Hematopoietic multipotent progenitor cell treated with erythropoietin and hydrocortisone succinate and interleukin-3 and kit ligand, for 15 days (in vitro differentiated cells): ENCODE measurements at places on chromosomes 6 and 20.

DNA sequence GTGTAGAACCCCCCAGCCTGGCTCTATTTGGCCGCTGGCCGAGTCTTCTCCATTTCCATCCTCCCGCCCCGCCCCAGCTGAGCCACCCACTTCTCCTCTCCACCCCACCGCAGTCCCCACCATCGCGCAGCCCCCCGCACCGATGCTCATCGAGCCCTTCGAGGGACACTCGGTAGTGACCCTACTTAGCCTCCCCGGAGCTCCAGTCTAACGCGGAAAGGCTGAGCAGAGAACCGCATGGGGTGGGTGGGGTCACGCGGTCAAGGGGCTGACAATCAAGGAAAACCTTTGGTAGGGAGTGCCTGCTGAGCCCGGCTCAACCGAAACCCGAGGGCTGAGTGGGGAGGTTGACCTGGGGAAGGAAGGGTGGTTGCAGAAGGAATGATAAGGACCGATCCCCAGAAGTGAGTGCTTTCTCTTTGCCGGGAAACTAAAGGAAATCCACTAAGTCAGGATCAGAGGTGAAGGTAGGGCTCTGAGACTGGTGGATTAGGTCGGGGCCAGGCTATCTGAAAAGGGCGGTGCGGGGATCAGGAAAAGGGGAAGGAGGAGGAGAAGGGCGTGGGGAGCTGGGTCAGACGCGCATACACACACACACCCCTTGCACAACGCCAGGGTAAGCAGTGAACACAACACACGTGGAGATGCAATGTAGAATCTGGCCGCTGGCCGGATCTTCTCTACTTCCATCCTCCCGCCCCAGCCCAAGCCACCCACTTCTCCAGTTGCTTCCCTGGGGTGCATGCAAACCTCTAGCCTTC lies 49.8 kb downstream of the CPXM1 start:
- no peak for DNase-seq

DNA sequence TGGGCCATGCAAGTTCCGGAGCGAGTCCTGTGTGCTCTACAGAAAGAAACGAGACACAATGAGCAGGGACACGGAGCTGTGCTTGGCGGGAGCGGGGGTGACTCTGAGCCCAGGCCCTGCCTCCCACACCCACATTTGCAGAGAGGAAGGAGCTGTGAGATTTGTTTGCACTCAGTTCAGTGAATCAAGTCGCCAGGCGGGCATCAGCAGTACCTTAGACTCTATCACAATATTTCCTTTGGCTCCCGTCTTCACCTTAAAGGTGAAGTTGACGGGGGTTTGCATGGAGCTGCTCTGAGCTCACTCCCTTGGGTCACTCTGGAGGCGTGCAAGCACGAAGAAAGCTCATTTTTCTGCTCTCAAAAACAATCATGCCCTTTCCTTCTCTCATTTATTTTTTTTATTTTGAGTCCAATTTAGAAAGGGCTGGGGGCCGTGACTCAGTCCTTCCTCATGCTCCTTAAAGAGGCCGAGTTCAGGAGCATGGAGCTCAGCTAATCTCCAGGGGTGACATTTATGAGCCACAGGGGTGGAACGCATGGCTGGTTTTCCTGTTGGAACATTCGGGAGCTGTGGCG lies 188.2 kb downstream of the NFATC2 start:
- no peak for DNase-seq

- DNase-seq: no peak
Measured at GRCh38 chr20:56391596-56392131, 351 bp downstream of the AURKA start.

DNA sequence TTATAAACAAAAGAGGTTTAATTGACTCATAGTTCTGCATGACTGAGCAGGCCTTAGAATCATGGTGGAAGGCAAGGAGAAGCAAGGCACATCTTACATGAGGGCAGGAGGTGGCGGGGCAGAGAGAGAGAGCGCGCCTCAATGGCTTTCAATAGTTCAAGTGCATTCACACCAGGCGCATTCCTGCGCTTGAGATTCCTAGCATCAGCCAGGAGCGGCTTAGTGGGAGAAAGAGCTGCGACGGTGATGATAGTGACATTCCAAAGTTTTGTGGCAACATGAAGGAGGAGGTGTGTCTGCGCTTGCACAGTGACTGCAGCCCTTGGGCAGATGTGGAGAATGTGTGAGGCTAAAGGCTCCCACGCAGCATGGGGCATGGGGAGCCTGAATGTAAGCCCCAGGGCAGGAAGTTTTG lies 25.0 kb upstream of the EMILIN3 start:
- DNase-seq: no peak

- no peak for DNase-seq
Measured at GRCh38 chr20:57870597-57871236, 160.9 kb upstream of the PMEPA1 start.

- DNase-seq: no peak
Measured at GRCh38 chr6:17725083-17725482, 18.4 kb upstream of the NUP153 start.

DNA sequence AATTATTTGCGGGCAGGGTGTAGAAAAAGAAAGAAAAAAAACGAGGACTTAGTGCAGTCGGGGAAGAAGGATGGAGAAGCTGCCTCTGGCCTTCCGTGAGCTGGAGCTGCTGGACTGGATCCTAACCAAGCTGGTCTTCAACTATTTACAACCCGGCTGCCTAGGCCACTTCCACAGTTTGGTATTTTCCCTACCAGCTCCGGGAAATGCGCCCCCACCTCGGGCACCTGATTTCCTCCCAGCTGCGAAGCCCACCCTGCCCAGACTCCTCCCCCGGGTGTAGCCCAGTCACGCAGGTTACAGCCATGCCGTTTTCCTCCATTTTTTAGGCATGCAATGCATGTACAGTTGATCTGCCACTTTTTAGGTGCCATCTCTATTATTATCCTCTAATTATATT lies 21.2 kb downstream of the THEMIS start:
- DNase-seq: no peak

GRCh38 chr6:37804586-37804985 lies 14.9 kb upstream of the ZFAND3 start:
- no peak for DNase-seq

GRCh38 chr20:61762886-61763739 lies 302.6 kb downstream of the TAF4 start:
- no peak for DNase-seq

DNA sequence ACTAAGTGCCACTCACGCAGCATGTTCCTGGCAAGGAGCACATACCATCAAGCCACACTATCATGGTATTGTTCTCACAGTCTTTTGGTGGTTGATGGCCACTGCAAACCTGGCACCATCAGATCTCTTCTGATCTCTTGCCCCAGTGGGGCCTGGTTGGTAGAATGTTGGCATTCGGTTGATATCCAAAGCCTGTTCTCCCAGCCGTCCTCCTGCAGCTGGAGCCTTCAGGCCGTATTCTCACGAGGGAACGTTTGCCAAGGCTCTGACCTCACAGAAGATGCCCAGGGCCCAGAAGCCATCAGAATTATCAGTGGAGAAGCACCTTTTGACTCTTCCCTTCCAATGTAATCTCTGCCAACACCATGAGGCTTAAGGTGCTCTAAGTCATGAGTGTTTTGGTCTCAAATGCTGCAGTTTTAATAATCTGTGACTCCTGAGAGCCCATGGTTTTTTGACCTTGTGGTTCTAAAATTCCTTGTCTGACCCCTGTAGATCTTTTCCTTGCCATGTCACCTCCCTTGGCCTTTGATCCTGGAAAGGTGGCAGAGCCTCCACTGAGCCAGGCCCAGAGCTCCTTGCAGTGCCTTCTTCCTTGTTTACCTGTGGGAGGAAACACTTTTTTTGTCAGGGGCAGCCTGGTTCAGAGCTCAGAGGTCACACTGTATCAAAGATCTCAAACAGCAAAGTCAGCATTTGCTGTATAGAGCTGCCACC lies 27.8 kb downstream of the POFUT1 start:
- no peak for DNase-seq

DNA sequence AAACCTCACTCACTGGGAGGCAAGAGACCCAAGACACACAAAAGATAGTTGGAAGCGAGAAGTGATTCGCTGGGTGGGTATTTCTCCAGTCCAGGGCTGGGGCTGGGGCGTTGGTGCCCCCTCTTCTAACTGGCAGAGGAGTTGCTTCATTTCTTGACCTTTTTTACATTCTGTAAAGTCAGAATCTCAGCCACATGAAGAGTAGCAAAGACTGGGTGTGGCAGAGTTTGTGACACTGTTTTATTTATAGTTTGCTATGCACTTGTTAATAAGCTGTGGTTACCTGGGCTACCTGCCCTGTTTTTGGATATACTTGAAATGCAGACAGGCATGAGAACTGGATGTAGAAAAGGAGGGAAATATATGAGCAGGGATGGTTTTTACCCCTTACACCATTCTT lies 42.3 kb downstream of the IL20RA start:
- DNase-seq: no peak

DNA sequence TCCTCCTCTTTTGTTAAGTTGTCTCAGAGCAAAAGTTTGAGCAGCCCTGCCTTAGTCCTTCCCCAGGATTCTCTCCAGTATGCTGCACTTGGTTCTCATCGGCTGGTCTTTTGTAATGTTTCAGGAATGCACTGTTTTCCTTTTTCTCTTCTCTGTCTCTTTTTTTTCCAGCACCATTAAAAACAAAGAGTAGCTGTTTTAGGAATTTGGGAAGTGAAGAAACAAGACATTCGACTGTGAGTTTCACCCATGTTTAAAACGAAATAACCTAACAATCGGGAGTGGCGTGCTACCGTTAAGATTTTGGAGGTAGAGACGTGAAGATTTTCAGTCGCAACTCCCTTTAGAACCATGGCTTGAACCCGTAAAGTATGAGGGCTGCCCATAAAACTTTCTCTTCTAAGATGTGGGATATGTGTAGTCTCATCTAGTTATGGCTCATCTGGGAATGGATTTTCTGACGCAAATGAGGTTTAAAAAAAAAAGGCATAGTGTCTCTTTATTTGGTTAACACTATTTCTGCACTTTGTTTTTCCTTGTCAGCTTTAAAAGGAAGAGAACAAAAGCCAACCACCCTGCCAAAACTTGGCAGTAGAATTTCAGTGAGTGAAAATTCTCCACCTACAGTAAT lies 35.9 kb upstream of the RAB23 start:
- no peak for DNase-seq

DNA sequence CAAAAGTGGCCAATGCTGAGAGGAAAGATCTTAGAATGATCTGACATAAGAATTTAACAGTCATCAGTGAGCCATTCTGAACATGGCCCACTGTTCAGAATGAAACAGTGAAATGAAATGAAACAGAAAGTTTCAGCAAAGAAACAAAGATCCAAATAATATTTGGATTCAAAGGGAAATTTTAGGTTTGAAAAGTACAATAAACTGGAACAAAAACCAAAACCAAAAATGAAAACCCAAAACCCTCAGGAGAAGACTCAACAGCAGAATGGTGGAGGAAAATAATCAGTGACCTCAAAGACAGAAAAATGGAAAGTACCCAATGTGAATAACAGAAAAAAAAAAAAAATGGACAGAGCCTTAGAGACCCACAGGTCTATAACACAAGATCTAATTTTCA lies 66.1 kb upstream of the EMILIN3 start:
- DNase-seq: no peak

GRCh38 chr6:136226674-136227377 lies 23.3 kb downstream of the MTFR2 start:
- DNase-seq: peak; percentile 57

DNA sequence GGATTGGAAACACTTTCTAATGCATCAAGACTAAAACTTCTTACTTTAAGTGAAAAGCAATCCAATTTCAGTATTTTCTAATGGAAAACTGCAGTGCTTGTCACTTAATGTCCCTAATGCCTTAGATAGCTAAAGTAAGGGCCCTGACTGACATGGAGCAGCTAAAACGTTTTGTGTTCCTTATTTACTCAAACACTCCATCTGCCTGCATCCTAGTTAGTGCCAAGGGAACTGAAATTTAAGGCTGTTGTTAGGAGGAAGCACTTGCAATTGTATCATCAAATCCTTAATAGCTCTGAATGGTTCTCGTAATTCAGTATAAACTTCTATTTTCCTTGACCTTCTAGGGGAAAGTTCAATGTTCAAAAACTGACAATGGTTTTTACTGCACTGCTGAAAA lies 127.4 kb downstream of the GJA10 start:
- no peak for DNase-seq

- DNase-seq: no peak
Measured at GRCh38 chr6:154496793-154497517, 13.5 kb downstream of the CNKSR3 start.

- DNase-seq: no peak
Measured at GRCh38 chr6:73108949-73109348, 116.3 kb downstream of the KHDC1L start.

DNA sequence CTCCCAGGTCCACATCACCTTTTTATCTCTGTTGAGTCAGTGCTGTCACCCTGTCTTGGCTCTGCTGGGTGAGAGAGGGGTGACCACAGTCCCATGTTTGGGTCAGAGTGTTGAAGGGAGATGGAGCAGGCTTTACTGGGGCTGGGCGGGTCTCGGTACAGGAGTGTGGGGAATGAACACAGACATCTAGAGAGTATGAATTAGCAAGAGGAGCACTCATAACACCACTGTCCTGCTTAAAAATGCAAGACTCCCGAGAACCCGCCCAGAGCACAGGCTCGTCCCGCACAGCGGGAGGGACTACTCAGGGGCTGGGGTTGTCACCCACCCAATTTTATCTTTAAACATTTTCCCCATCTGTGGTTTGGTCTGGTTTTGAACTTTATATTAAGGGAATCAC lies 27.5 kb upstream of the DACT2 start:
- no peak for DNase-seq

- DNase-seq: no peak
Measured at GRCh38 chr20:40192529-40192928, 496.5 kb downstream of the MAFB start.

DNA sequence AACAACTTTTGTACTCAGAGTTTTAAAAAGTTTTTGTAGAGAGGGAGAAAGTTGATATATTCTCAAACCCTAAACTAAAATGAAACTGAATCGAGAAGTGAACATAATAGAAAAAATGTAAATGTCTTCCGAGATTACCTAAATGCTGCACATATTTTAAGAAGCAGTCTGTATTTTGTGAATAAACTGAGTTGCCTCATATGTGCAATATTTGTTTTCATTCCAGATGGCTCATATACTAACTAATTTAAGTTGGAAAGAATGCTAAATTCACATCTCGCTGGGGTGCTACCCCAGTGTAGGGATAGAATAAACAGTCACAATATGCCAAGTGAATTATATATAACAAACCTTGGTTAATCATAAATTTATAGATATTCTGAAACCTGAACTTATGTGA lies 285.9 kb upstream of the THEMIS start:
- no peak for DNase-seq

- DNase-seq: no peak
Measured at GRCh38 chr6:163841326-163841725, 426.8 kb downstream of the QKI start.

GRCh38 chr6:138157986-138158638 lies 3.6 kb upstream of the ARFGEF3 start:
- DNase-seq: no peak

- no peak for DNase-seq
Measured at GRCh38 chr6:36840432-36841403, 1.5 kb upstream of the CPNE5 start.

DNA sequence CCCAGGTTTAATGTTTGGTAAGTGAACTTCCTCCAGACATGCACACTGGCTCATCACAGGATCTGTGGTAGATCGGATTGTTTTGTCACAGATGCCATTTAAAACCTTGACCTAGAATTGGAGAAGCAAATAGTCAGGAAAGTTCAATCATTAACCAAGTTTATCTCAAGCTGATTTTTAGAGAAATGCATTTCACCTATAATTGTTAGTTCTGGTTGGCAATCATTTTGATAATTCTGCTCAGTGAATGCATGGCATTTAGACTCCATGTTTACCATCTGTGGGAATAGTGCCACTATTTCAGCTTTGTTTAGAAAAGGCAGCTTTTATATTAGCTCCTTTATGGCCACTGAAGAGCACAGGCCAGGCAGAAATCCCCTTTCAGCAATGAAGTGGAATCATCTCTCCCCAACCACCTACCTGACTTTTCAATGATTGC lies 73.9 kb upstream of the IPCEF1 start:
- DNase-seq: no peak

- no peak for DNase-seq
Measured at GRCh38 chr6:6790393-6790792, 201.9 kb downstream of the LY86 start.
